ENCODE measurements at places on chromosomes 3 and 15.

DNA sequence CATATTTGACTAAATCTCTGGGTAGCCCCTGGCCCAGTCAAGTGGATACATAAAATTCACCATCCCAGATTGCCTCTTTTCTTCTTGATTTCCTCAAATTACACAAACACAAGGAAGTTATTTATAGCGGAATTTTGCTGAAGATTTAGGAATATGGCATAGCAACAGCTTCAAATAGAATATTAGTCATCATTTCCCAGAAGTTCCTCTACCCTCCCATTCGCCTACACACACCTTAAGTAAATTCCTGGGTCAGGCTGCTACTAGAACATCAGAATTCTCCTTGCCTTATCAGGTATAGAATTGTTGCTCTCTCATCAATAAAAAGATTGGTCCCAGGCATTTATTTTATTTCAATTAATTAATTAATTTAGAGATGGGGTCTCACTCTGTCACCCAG is 31.6 kb downstream of the MESD start:
- no peak for DNase-seq

DNA sequence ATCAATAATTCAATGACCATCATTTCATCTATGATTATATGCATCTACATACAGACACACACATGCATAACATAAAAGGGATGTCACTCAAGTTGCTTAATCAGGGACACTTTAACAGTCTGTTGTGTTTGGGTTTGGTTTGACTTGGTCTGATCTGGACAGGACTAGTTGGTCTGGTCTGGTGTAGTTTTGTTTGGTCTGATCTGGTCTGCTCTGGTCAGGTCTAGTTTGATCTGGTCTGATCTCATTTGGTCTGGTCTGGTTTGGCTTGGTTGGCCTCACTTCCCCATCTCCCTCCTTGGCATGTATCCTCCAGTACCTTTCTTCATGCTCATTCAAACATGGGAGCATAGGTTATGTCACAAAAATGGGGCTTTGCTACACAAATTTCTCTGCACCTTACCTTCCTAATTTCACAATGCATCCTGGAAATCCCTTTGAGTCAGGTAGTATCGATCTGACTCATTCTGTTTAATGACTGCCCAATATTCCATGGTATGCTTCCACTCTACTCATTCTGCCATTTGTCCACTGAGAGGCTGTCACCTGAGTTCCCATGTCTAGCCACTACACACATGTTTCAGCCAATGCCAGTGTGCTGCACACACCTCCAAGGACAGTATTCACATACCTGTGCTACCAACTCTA is 73.0 kb upstream of the TPM1 start:
- no peak for DNase-seq

DNA sequence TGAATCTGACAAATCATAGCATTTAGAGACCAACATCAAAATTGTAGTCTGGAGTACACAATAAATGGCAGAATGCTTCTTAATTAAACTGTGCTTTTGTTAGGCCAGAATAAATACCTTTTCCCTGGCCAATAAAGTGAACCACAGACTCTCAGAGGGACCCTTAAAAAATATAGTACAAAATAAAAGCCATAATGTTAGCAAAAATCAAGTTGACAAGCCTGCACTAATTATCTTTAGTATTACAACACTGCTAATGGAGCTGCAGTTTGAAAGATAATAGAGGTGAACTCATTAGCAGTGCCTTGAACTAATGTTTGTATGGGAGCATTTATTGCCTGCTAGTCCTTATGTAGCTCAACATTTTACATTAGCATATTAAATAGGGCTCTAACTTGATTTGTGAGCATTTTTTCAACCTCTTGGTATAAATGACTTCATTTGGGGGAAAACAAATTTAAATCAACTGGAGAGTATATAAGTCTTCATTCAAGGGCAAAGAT is 801.3 kb downstream of the EPHA3 start:
- DNase-seq: no peak

- DNase-seq: no peak
These were observed 145.3 kb upstream of the IQSEC1 start for GRCh38 chr3:13218541-13218908.

GRCh38 chr3:171752329-171752728 is 58.0 kb downstream of the PLD1 start:
- no peak for DNase-seq

DNA sequence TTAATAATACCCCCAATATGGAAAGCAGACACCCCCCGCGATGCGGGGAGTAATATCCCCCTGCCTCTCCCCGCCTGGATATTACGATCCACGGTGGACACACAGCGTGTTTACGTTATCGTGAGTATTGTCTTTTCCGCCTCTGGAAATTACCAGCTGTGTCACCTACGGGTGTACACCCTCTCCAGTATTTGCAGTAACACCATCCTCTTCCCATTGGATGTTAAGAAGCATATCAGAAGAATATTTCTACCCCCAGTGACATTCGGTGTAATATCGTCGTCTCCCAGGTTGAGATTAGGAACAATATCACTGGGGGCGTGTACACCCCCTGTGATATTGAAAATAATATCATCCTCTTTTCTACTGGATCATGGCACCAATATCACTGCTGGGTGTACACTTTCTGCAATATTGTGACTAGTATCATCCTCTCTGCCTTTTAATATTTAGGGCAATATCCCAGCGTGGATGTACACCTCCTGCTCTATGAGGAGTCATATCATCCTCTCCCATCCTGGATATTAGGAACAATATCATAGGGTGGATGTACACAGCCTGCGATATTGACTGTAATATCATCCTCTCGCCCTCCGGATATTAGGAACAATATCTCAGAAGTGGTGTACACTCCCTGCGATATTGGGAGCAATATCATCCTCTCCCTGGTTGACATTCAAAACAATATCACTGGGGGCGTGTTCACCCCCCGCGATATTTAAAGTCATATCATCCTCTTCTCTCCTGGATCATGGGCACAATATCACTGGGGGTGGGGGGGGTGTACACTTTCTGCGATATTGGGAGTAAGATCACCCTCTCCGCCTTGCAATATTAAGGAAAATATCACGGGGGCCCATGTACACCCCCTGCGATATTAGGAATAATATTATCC is 20.3 kb upstream of the BMF start:
- DNase-seq: no peak

GRCh38 chr3:191959876-191960413 is 499.0 kb downstream of the PYDC2 start:
- DNase-seq: no peak

DNA sequence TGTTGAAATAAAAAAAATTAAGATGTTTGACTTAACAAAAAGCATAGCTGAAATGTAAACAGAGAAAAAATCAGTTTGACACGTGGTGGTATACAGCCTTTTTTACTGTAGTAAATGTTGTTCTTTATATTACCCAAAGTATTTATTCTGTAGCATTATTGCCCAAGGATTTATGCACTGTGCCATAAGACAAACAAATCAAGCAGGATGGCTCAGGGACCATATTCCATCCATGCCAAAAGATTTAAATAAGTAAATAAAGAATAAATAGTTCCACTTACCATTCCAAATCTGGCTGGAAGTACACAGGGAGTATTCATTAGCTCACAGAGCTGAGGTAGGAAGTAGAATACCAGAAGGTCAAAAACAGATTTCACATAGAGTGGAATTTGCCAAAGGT is 666.7 kb upstream of the CADM2 start:
- DNase-seq: no peak

DNA sequence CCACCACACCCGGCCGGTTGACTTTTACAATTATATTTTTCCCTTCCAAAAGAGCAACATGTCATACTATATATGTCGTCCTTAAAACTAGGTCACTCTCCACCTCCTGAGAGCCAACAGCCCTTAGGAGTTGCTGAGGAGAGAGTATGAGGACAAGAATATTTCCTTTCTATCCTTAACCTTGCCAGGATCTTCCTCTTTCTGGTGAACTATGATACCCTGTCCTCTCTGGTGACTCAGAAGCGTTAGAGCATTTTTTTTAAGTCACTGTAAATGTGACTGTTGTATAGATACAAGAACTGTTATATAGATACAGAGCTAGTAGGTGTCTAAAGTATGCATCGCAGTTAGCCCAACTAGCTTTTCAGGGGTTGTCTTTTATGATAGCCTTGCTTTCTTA is 33.7 kb upstream of the MTHFS start:
- DNase-seq: no peak

DNA sequence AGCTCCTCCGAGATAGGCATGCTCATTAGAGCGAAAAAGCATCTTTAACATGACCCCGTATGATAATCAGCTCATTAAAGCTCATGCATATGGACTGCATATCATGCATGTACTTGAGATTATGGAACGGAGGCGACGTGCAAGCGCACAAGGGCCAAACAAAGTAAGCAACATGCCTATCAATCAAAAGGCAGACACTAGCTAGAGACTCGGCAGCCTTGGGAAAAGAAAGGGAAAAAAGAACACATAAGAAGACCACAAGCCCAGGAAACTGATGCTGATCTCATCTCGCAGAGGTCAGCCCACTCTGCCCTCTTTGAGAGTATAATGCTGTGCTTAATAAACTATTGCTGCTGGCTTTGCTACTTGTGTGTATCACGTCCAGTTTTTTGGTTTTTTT is 2.6 kb upstream of the ACOX2 start:
- no peak for DNase-seq

DNA sequence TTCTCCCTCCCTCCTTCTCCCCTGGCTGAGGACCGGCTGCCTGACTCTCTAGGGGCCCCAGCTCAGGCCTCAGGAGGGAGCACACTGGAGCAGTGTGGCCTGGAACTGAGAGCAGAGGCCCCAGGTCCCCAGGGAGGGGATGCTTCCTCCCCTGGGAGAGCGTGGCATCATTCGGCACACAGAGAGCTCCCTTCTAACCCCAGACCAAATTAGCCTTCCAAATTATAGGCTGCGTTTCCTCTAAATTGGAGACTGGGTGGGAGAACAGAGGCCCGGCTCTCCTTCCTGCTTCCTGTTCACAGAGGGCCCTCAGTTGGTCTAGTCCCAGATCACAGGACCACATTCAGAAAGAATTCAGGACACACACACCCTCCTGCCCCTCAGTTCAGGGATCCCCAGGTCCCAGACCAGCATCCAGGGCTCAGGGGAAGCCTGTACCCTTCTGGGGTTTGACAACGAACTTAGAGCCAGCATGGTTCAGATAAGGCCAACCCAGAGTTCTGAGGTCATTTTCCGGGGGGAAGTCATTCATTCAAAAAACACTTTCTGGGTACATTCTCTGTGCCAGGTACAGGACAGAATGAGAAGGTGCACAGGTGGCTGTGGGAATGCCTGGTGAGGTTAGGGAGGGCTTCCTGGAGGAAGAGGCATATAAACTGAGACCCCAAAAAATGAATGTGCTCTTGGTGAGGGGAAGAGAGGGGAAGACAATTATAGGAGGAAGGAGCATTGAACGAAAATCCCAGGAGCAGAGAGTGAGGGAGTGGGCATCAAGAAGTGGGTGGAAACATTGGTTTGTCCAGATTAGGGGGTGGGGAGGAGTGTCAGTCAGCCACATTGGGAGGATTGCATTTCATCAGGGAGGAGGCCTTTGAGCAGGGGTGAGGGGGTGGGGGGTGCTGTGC is 28.4 kb upstream of the RPL29 start:
- DNase-seq: no peak
